ENCODE measurements at places on chromosomes 1 and 21. TPM values are rescaled to one million over a fixed set of nuclear protein-coding genes. Genes with fewer than 3 reads are reported as not detected.

Gene CFHR5
- not detected for polyA plus RNA-seq

Gene IRF2BP2
- 76.3 TPM for polyA plus RNA-seq

Gene TNFRSF9
- polyA plus RNA-seq: 0.13 TPM

Gene SLAMF6
- polyA plus RNA-seq: 0.16 TPM

Gene TSPAN1
- polyA plus RNA-seq: not detected

Gene VAV3
- 5.5 TPM for polyA plus RNA-seq
